ENCODE measurements at places on chromosomes 5 and 9.

DNA sequence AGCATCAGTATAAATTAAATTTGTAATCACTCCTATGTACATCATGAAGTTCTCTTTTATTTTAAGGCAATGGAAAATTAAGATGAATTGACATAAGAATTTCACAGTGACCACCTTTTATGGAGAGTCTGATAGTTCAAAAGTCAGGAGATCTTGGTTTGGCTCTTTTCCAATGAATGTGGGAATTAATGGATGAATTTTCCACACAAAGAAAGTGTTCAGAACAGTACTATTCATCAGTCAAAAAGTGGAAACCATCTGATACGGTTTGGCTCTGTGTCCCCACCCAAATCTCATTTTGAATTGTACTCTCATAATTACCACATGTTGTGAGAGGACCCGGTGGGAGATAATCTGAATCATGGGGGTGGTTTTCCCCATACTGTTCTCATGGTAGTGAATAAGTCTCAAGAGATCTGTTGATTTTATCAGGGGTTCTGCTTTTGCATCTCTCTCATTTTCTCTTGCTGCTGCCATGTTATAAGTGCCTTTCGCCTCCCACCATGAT lies 24.5 kb downstream of the CCDC125 start:
- DNase-seq, result no peak

- DNase-seq, result no peak
These were observed 227.6 kb upstream of the ANKRD55 start for GRCh38 chr5:56460681-56461191.

DNA sequence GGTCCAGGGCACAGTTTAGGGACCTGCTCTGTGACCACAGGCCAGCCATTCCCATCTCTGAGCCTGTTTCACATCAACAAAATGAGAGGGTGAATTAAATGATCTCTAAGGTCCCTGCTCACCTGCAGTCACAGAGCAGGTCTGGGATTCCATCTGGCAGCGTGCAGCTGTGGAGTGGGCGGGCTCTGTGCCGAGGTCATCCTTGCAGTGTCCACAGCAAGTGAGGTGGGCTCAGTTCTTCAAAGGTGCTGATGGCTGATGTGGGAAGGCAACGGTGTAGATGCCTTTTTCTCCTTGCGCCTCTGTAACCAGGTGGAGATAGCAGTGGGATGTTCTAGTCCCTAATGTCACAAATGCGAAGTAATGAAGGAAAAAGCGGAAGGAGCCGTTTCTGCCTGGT lies 11.9 kb downstream of the OR2V1 start:
- no peak for DNase-seq

- DNase-seq, result no peak
These were observed 562.2 kb upstream of the TRPC7 start for GRCh38 chr5:136927571-136927970.

DNA sequence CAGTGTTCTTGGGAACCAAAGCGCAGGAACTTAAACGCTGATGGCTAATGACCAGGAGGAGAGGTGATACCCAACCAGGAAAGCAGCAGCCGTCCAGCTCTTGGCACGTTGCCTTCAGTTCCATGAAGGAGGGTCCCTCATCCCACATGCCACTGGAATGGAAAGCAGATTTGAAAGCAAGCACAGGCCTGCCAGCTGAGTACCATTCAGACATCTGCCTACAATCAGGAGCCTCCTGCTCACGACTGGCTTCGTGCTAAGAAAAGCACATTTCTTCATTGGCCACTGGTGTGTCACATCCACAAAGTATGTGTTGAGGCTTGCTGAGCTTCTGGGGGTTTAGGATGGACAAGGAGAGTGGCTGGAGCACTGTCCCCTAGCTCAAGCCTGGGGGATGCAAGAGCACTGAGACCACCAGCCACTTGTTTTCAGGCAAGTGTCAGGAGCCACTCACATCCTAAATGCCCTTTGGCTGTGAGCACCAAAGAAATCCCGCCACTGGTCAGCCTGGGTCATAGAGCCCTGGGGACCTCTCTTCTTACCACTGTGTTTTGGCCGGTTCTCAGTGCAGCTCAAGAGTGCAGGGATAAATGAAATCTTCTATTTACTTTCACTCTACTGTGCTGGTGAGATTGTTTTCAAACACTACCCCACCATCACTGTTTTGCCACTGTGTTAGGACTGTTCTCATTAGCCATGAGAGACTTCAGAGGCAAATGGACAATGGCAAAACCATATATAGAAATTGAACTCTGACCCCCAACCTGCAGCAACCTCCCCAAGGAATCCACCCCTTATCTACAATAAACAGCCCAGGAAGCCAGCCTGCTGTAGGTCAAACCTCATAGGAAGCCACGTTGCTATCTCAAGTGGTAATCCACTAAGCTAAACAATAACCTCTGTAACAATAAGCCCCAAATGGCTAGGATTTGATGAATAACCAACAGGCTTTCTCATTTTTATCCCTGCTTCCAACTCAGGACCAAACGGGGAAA lies 58.3 kb downstream of the MTX3 start:
- no peak for DNase-seq

DNA sequence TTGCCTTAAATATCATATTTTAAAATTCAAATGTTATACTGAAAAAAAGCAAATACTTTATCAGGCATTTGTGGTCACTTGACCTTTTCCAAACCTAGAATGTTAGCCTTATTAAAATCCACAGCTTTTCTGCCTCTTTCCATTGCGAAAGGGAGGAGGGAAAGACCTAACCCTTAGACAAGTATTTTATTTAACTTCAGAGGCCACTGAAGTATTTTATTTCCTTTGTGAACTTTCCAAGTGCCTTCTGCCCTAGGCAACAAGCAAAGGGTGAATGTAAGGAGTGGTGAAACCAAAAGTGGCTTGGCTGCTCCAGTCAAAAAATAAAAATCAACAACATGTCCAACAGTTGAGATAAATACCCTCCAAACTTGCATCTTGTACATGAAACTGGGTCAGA lies 376.1 kb downstream of the EFNA5 start:
- DNase-seq, result no peak

DNA sequence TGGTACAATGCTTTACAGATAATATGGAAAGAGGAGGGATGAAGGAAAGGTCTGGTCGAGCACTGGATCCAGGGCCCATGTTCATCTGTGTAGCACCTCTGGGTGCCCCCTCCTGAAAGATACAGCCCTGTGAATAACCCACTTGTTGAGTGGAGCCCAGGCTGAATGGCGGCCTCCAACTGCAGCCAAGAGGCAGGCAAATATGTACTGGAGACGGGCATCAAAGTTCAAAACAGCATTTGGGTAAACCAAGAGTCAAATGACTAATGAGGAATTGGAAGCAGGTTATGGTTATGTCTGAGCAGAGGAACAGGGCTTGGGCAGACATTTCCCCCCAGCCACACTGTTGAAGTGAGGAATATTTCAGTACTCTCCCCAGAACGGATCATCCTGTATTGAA lies 1.1 kb downstream of the C9 start:
- no peak for DNase-seq

DNA sequence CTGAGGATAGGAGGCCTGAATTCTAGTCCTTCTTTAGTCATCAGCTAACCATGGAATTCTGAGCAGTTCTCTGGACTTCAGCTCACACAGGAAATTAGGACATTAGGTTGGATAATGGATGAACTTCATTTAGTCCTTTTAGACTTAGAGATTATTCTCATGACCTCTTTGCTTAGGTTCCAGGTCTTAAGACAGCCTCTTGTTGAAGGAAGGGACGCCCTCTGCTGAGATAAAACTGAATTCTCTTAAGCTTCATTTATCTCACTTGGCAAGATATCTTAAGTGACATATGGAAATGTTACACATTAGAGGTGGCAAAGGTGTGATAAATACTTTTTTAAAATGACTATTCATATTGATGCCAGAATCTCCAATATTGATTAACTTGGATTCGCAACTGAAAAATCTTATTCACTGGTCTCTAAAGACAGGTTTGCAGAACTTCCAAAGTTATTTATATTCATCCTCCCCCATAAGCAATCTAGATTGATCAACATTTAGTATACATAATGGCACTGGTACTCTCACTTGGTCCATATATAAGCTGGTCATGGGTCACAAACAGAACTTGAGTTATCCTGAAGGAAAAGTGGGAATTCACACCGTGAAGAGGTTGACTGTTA lies 16.9 kb upstream of the ZNF366 start:
- DNase-seq, result no peak

- DNase-seq, result no peak
These were observed 3.8 kb upstream of the MIGA2 start for GRCh38 chr9:129032541-129033159.

DNA sequence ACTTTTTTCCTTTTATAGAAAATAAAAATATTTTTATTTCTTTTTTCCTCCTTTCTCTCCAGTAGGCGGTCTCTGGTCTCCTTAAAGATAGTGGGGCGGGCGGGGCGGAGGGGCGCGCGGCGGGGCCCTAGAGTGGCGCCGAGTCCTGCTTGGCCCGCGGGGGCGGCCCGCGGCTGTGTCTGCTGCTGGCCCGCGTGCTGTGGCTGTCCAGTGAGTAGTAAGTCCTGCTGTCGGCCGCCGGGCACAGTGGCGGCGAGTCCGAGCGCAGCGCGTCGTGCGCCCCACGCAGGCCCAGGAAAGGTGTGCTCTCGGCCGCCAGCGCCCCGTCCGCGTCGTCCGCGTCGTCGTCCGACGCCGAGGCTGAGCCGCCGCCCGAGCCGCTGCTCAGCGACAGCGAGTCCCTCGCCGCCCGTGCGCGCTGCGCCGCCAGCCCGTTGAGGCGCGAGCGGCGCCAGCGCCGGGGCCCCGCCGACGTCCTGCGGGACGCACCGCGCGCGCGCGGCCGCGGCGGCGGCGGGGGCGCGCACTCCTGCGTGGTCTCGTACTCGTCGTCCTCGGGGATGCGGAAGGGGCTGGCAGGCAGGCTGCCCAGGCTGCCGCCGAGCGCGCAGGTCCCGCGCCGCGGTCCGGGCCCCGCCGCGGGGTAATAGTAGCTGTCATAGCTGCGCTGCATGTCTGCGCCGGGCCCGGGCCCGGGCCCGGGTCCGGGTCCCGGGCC lies 52.3 kb downstream of the PSD2 start:
- peak; percentile 67 for DNase-seq

Measured in activated naive CD4-positive, alpha-beta T cell (primary cell).